ENCODE measurements at places on chromosomes 1 and 21. TPM values are rescaled to one million over a fixed set of nuclear protein-coding genes. Genes with fewer than 3 reads are reported as not detected.

NECTIN4 gene
- total RNA-seq, result not detected

CELA2B gene
- total RNA-seq, result not detected

- no peak for DNase-seq
These were observed 36.9 kb upstream of the GPR37L1 start for GRCh38 chr1:202085682-202086373.

VAMP3 gene
- total RNA-seq, result 82.8 TPM

- no peak for DNase-seq
These were observed 441.0 kb upstream of the PRMT6 start for GRCh38 chr1:106615473-106615872.

DNA sequence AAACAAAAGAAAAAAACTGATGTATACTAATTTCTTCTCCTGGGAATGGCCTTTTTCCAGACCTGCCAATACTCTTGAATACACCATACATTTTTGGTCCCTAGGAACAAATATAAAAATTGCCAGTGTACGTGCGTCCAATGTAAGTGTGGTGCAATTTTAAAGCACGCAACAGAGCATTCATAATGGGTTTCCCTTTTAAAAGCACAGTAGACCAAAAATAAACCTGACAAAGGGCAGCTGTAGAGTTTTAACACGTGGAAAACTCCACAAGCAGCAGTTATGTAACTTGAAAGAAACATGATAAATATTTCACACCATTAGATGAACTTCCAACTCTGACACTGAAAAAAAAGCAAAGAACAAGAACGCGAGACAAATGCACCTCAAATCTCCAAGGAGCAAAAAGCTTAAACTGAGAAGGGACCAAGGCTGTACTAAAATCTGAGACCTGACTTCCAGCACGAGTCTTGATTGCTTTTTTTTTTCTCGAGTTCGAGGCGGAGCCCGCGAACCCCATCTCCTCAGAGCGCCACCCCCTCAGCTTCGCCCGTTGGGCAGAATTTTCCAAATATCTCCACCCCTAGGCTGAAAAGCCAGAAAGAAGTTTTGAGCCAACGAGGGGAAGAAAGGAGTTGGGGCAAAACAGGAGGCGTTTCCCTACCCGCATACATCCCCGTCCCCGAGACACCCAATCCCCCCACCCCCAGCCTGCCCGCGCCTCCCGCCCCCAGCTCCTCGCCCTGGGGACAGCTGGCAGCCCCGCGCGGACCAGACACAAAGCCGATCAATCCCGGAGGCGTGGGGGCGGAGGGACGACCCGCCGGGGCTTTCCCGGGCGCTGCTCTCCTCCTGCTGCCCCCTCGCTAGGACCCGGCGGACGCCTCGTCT is at the start of gene JAM2:
Gene JAM2, plus strand, starts transcription at position 599 of the 891 bp plus-strand sequence. CDS start 564 bp downstream, outside the sequence.
- DNase-seq, result peak; percentile 3

DNA sequence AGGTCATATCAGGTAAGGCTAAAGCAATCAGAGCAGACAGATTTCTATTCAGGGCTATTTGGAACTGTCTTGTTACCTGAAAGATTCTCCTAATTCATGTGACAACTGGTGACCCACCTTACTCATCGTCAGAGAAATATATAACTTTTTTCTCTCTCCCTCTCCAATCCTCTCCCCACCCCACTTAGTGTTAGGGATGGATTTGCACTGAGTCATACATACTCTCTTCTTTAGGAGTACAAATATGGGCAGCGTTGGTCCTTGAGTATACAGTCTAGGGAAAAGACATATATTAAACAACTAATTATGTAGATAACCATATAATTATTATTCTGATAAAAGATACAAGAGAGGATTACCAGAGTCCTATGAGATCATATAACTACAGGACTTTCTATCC is 246.3 kb downstream of the HHIPL2 start:
- no peak for DNase-seq

DNA sequence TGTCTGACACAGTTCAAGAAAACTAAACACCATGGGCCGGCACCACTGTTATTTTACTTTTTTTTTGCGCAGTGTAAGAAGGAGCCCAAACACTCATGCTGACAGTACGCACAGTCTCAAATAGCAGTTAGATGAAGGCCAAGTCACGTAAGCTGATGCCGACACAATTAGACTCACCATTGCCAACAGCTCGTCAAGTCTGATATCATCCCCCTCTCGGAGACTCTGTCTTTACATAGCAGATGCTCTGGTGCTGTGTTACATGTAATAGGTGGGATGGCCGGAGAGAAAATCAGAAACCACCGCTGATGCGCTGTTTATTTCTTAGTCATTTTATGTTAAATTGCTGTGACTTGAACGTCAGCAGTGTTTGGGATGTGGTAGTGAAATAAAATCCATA is 49.3 kb downstream of the TGFB2 start:
- no peak for DNase-seq

GRCh38 chr1:237817277-237817676 is 73.4 kb downstream of the ZP4 start:
- no peak for DNase-seq

VAV3 gene
- total RNA-seq, result 14.8 TPM

RNU1-4 gene
- under 0.01 TPM for total RNA-seq

DNA sequence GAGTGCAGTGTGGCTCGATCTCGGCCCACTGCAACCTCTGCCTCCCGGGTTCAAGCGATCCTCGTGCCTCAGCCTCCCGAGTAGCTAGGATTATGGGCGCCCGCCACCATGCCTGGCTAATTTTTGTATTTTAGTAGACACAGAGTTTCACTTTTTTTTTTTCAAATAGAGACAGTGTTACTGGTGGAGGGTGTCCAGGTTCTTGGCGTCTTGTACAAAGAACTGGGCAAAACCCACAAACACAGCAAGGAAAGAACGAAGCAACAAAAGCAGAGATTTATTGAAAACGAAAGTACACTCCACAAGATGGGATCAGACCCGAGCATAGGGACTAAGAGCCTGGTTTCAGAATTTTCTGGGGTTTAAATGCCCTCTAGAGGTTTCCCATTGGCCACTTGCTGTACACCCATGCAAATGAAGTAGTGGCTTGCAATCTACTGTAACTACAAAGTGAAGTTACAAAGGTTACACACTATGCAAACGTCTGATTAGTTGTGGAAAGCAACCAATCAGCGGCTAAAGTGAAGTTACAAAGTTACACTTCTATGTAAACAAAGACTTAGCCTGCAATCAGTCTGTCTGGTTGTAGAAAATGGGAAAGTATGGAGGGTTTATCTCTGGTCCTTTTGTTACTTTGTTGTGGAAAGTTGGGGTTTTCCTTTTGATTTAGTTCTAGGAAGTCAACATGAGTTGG is 199.1 kb downstream of the DYRK1A start:
- no peak for DNase-seq

GPR37L1 gene
- 0.34 TPM for total RNA-seq

GRCh38 chr1:22107126-22107525 is 35.8 kb downstream of the WNT4 start:
- no peak for DNase-seq

VANGL2 gene
- total RNA-seq, result 5.8 TPM

DNA sequence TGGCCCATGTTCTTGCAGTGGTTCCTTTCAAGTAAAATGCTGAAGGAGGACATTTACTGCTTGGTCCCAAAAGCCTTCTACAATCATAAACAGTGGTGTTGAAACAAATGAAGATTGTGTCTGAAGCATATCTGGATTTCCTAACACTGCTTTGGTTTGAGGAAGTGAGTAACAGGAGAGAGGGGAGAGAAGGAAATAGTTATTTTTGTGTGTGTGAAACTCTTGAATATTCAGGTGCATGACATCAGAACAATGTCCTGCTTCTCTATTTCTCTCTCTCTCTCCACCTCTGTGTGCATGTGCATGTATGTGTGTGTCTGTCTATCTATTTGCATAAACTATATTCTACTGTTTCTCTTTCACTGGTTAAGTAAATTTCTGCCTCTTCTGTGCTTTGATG is 61.4 kb upstream of the TNFSF18 start:
- DNase-seq, result no peak

GRCh38 chr1:43566382-43567044 is 35.8 kb downstream of the PTPRF start:
- DNase-seq, result no peak

GRCh38 chr1:204574865-204575163 is 58.6 kb downstream of the MDM4 start:
- no peak for DNase-seq

TXNIP gene
- total RNA-seq, result 2,947 TPM

DNA sequence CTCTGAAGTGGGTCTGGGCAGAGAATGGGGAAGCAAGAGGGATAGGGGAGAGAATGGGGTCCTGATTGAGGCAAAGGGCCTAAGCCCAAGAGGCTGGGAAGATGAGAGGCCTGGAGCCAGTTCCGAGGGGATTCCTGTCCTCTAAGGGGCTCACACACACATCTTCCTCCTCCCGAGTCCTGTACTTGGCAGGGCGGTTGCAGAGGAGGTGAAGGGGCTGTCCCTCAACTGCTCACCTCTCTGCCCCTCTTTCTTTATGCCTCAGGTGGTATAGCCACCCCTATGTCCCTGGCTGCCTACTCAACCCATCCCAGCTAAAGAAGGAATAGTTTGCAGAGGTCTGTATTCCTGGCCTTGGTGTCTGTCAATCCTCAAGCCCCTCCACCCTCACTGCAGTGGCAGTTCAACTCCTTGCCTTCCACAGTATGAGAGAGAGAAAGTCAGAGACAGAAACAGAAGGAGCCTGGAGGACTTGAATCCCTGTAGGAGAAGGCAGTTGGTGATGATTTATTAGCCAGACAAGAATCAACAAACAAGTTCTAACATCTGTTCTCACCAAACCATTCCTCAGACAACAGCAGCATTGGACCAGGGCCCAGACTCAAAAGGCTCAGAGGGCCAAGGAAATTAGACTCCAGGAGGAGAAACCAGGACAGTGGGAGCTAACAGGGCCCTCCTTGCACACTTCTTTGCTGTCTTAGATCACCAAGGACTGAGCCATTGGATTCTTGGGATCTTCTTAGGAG is 10.7 kb downstream of the SH2D2A start:
- peak; percentile 45 for DNase-seq

- DNase-seq, result no peak
These were observed 66.5 kb upstream of the RAB3GAP2 start for GRCh38 chr1:220338759-220339158.

- no peak for DNase-seq
These were observed 141.8 kb downstream of the ZZZ3 start for GRCh38 chr1:77540501-77541161.

Data from thyroid gland (tissue), 4 donors.